ENCODE measurements at places on chromosomes 2 and 18. TPM values are rescaled to one million over a fixed set of nuclear protein-coding genes. Genes with fewer than 3 reads are reported as not detected.

- no peaks in the 10 kb centered on the region for H3K36me3 ChIP-seq
- peaks cover 10% of the 10 kb centered on the region for H3K27me3 ChIP-seq
- DNase-seq, result no peak
- H3K27ac ChIP-seq, result no peak overlapping the region
- H3K4me3 ChIP-seq, result no peak overlapping the region
These were observed 403.3 kb upstream of the SMIM21 start for GRCh38 chr18:75830828-75831227.

The KIF1A gene
- not detected for polyA plus RNA-seq

- DNase-seq, result no peak
- H3K27me3 ChIP-seq, result no peaks in the 10 kb centered on the region
- no peaks in the 10 kb centered on the region for H3K4me1 ChIP-seq
These were observed 105.1 kb upstream of the HS6ST1 start for GRCh38 chr2:128423788-128424165.

The TWSG1 gene
- 3.6 TPM for polyA plus RNA-seq

GRCh38 chr2:145185696-145186095, 665.8 kb upstream of the ZEB2 start:
- no peak overlapping the region for H3K4me3 ChIP-seq
- DNase-seq, result no peak
- H3K4me1 ChIP-seq, result peaks cover 23% of the 10 kb centered on the region

All from naive B cell (primary cell).